ENCODE measurements at places on chromosomes 3 and 15.

DNA sequence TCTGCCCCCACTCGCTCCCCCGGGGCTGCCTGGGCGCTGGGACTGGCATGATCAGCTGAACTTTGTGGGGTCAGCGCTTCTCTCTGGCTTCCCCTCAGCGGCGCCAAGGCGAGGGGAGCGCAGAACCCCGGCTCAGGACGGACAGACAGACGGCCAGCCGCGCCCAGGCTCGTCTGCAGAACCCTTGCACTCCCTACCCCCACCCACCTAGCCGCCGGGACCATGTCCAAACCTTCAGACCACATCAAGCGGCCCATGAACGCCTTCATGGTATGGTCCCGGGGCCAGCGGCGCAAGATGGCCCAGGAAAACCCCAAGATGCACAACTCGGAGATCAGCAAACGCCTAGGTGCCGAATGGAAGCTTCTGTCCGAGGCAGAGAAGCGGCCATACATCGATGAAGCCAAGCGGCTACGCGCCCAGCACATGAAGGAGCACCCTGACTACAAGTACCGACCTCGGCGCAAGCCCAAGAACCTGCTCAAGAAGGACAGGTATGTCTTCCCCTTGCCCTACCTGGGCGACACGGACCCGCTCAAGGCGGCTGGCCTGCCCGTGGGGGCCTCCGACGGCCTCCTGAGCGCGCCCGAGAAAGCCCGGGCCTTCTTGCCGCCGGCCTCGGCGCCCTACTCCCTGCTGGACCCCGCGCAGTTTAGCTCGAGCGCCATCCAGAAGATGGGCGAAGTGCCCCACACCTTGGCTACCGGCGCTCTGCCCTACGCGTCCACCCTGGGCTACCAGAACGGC lies 621 bp downstream of the SOX14 start:
- DNase-seq, result no peak

DNA sequence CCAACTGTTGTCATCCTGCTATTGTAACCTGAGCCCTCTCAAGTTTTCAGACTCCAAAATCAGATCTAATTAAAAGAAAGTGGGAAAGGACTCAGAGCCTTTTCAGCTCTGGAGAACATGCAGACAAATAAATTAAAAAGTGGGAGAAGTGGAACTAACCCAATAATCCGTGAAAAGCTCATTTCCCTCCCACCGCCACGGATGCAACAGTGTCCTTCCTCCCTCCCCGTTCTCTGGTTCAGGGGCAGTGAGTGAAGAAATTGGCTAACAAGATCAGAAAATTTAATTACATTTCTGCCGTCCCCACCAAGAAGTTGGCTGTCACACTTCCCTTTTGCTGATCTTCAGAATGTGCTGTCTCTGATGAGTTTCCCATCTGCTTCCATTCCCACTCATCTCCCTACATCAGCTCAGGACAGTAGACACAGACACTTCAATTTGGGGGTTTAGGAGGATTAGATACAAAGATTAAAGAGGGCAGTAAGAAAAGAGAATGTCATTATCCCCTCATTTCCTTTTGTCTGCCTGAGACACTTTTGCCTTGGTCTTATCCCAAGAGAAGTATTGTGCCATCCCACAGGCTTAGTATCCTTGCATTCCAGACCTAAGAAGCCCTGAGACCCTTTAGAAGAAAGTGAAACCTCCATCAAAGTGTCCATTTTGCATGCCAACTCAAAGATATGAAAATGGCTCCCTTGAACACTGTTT lies 335.7 kb upstream of the PPP2R3A start:
- DNase-seq, result no peak

DNA sequence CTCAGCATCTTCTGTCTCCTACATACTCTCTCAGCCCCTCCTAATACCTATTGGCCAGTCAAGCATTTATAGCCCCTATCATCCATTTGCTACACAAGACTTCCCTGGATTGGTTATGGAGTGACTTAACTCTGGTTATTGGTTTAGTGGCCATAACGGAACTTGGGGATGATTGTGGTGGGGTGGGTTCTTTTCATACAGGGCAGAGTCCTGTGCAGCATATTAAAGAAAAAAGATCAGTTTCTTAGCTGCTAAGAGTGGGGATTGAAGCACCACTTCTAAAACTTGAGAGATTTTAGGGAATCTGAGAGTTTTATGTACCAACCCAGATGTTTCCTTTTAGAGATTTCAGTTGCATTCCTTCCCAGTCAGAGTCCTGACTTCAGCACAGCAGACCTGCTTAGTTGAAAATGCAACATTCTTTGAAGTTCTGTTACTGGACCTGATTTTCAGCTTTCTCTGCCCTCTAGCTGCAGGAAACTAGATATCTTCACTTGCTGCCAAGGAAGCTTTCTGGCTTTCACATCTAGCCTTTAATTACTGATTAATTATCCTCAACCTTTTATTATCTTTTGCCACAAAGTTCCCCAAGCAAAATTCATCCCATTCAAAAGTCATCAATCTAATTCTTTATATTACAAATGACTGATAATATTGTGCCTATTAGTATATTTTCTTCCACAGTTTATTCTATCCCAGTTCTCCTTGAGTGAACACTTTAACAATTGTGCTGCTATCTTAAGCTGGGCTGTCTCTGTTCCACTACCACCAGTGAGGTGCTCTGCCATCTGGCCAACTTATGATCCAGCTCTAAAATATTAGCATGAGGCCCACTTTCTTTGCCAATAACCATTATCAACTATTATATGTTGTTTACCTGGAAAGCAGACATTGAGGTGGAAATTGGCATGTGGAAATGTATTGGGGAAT lies 906.0 kb upstream of the ALCAM start:
- peak; percentile 29 for DNase-seq

DNA sequence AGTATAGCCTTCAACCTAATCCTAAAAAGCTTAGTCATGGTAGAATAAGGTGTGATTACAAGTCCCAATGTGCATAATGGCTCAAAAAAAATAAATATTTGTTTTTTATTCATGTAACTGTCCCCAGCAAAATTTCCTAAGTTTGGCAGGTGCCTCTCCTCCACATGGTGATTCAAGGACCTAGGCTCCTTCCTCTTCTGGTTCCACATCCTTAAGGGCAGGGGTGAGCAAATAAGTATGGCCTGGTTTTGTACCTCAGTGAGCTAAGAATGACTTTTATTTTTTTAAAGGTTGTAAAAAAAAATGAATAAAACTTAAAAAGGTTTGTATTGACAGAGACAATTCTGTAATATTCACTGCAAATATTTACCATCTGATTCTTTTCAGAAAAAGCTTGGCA lies 343.5 kb upstream of the UBE2E2 start:
- no peak for DNase-seq

DNA sequence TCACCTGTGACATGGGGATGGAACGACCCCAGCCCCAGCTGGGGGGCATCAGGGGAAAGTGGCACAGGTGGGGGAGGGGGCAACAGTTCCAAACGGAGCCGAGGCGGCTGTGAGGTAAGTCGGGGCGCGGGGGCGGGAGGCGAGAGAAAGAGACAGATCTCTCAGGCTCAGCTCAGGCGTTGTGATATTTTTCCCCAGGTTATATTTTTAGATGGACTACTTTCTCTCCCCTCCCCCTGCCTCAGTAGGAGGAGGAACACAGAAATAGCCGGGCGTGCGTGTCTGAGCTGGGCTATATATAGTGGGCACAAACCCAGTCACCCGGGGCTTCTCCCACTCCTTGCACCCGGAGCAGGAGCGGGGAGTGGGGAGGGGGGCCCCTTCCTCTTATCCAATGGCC lies 91.0 kb upstream of the LINGO1 start:
- no peak for DNase-seq

- no peak for DNase-seq
These were observed 175.8 kb downstream of the SPATA16 start for GRCh38 chr3:172965256-172965655.

DNA sequence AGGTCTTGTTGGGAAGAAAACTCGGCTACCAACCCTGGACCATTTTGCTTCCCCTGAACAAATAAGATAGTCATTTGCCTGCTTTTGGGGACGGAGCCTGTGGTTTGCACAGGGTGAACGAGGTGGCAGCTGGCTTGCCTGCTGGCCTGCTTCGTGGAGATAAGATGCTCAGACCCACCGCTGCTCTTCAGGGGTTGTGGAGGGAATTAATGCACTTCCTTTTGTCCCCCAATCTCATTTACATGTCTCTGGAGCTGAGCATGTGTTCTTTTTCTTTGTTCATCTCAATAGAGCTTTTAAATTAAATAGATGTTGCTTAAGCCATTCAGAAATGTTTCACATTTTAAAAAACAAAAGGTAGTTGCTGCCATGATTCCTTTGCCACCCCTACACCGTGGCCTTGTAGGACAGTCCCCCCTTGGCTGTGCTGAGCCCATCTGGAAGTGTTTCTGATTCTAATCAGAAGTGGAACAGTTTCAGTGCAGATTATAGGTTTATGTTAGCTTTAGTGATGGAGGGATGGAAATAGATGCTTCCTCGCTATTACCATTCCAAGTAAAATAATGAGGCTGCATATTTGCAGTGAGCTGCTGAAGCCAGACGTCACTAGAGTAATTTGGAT lies 25.6 kb downstream of the APBA2 start:
- no peak for DNase-seq

GRCh38 chr15:91940496-91941381 lies 87.2 kb downstream of the SLCO3A1 start:
- peak; percentile 44 for DNase-seq

- no peak for DNase-seq
These were observed 11.8 kb downstream of the KPNA1 start for GRCh38 chr3:122502941-122503340.

Measured in bronchial epithelial cell (primary cell).